Fibroblast of skin of left biceps (primary cell): ENCODE measurements at places on chromosomes 1 and 21.

DNA sequence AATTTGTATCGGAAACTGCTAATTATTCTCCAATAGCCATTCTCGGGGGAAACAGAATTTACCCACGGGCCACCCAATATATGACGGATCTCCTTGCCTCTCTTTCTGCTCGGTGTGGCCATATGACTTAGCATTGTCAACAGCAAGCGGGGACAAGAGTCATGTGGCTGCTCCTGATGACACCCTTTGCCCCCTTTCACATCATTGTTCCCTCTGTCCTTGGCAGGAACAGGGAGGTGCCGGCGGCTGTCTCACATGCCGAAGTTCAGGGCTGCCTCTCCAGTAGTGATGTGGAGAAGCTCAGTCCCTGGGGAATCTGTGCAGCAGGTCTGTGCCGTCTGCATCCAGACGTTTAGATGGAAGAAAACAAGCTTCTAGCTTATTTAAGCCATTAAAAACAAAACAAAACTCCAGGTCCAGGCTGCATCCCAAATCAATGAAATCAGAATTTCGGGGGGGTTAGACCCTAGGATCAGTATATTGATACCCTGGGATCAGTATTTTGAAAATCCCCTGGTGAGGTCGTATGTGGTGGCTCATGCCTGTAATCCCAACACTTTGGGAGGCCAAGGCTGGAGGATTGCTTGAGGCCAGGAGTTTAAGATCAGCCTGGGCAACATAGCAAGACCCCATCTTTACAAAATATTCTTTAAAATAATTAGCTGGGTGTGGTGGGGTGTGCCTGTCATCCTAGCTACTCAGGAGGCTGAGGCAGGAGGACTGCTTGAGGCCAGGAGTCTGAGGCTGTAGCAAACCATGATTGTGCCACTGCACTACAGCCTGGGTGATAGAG, 10.8 kb downstream of the MYOM3 start:
- DNase-seq: no peak

DNA sequence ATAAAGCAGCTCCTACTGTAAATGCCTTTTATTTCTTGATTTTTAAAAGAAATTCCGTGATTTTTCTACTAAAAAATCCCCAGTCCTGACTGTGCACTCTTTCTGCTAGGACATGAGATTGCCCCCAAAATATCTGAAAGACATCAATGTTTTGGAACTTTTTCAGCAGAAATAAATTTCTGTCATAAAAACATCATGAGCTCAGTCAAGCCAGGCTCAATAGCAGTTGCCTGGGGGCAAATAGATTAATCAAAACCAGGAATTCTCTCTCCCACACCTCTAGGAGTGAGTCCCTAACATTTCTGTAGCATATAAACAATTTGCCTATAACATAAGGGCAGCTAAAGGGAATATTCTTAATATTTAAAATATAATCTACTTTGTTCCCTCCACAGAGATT, 654.1 kb downstream of the PTPRC start:
- DNase-seq: no peak

DNA sequence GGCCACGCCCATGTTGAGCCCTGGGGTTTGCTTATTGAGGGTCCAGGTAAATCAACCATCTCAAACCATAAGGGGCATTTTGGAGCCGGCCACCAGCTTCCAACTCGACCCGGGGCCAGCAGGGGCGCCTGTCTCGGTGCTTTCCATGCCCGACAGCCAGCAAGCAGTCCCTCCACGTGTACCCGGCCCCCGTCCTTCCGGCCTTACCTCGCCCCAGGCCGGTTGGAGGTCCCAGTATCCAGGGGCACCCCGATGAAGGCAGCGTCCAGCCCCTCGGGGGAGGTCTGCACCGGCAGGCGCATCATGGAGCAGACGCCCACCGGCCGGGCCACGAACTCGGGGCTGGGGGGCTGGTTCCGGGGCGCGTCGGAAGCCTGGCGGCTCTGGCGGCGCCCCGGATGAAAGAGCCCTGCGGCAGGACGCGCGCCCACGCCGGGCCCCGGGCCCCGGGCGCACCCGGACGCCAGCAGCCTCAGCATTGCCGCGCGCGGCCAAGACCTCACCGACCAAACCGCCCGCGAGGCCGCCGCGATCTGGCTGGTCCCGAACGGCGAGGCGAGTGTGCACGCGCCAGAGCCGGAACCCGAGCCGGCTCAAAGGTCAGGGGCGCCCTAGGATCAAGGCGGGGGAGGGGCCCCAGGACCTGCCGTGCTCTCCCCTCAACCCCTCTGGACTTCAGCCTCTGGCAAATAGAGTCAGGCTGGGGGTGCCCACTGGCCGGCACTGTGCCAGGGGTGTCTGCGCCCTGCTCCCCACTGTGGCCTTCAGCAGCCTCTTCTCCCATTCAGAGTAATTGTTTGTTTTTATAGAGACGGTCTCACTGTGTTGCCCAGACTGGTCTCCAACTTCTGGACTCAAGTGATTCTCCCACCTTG, at the start of gene AGMAT:
Gene AGMAT, minus strand, starts transcription at position 563 of the 875 bp plus-strand sequence. Its CDS starts 84 bp downstream, at position 479.
- no peak for DNase-seq

DNA sequence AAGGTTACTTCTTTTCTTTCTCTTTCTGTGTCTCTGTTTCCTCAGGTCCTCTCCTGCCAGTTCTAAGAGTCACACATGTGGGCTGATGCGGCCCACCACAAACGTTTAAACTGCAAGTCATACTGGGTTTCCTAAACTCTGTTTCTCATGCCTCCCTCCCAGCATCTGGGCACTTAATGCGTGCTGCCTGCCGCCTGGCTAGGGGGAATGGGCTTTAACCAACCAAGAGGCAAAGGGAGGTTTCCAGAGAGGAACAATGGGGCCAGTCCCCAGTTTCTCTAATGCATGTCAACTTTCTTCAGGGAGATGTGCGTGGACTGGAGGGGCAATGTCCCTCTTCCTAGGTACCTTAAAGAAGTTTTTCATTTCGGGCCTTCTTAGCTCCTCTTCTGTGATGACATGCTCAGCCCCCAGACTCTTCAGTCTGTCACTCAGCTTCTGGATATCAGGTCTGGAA, 19.9 kb upstream of the SRSF4 start:
- no peak for DNase-seq

GRCh38 chr1:23383577-23384311, 14.1 kb upstream of the ZNF436 start:
- no peak for DNase-seq

DNA sequence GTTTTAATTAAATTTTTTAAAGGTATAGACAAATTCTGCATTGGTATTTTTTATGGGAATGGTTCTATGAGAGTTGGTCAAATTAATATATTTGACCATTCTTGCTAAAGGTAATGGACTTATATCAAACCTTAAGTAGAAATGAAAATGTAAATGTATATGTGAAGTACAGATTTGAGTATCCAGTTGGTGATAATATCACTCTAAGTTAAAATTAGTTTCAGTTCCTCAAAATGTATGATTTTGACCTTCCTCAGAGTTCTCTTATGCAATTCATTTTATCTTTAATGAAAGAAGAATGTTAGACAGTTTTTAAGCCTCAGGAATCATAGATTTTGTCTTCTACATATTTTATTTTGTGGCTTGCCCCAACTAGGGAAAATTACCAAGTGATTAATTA, 1291.5 kb upstream of the B3GALT2 start:
- DNase-seq: no peak

DNA sequence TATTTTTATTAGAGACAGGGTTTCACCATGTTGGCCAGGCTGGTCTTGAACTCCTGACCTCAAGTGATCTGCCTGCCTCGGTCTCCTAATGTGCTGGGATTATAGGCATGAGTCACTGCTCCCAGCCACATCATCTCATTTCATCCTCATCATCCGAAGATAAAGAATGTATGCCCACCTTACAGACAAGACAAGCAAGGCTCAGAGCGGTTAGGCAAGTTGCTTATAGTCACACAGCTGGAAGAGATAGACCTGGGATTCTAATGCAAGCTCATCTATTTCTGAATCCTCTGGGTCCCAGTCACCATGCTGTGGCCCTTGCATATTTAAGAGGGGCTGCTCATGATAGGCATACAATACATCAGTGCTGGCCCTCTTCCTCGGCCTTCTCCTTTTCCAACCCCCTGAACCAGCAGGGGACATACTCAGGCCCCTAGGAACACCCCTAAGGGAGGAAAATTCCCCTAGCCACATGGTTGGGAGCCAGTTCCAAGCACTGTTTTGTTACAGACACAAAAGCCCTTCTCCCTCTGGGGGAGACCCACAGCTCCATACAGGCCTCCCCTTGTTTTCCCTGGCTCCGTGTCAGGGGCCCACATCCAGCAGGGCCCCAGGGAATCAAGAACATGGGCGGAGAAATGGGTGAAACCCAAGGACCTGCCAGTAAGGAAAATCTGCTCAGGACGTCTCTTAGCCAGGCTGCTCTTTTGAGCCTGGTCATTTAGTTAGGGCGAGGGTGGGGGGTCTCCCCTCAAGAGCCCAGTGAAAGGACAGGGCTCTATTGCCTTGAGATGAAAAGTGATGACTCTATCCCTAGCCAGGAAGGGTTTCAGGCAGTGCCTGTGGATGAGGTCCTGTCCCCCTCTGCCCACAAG, 6.9 kb downstream of the CSRP1 start:
- no peak for DNase-seq

DNA sequence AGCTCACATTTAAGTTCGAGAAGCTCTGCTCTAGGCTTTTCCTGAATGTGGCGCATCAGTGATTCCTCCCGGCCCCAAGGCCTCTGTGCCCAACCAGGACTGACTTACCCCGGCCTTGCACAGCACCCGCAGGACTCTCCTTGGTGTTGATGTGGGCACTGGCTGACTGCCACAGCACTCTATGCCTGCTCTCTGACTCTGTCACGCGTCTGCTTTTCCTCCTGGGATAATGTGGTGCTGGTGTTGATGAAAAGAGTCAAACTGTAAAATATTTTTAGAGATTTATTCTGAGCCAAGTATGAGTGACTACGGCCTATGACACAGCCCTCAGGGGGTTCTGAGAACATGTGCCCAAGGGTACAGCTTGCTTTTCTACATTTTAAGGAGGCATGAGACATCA, 15.5 kb upstream of the SLC2A5 start:
- DNase-seq: no peak

GRCh38 chr1:46605232-46605631, 1.2 kb upstream of the MKNK1 start:
- DNase-seq: no peak

- DNase-seq: no peak
These were observed 84.0 kb downstream of the IGSF21 start for GRCh38 chr1:18191481-18192155.

GRCh38 chr1:243440406-243440805, 184.6 kb downstream of the SDCCAG8 start:
- no peak for DNase-seq

DNA sequence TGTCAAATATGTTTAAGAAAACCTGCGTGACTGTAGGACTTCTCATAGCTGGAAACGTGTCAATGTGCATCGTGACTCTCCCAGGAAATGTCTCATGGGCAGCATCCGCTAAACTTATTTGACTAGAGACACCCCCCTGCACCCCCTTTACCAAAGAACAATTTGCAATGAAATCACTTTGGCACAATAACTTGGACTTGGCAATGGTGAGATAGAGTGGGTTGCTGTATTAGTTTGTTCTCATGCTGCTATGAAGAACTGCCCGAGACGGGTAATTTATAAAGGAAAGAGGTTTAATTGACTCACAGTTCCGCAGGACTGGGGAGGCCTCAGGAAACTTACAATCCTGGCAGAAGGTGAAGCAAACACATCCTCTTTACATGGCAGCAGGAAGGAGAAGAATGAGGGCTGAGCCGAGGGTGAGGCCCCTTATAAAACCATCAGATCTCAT, 13.8 kb downstream of the CLDN14 start:
- DNase-seq: no peak

GRCh38 chr1:85571828-85572227, 8.7 kb upstream of the CCN1 start:
- DNase-seq: no peak

- no peak for DNase-seq
These were observed 1.2 kb downstream of the PSMG1 start for GRCh38 chr21:39182016-39182415.

GRCh38 chr1:221716713-221717484, 25.0 kb downstream of the DUSP10 start:
- no peak for DNase-seq

DNA sequence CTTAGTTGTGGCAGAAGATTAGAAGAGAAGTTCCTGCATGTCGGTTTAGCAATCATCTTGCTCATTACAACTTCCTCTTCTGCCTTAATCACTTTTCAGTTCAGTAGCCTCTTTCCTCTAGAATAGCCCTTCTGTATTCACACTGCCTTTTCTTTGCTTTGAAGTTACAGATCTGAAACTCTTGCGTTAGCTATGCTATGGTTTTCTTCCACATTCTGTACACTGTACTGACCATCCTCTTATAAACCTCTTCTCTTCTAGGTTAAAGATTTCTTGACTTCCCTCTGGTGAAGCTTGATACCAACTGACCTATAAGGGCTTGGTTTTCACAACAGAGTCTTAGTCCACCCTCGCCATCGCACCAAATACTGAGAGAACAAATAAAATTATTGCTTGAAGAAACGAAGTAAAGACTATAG, 35.0 kb downstream of the C21orf91 start:
- no peak for DNase-seq

DNA sequence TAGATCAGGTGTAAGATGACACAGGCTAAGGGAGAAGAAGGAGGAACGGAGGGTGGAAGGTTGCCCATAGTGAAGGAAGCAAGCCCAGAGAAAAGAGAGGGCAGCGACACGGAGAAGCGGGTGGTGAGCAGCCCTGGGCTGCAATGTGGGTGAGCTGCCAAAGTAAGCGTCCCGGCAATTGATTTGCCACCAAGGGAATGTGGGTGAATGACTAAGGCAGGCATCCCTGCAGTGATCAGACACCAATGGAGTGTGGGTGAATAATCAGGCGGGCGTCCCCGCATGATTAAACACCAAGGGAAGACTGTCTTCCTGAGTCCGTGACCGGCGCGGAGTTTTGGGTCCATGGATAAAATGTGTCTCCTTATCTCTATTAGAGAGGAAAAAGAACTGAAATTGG, 79.6 kb downstream of the UCHL5 start:
- no peak for DNase-seq

DNA sequence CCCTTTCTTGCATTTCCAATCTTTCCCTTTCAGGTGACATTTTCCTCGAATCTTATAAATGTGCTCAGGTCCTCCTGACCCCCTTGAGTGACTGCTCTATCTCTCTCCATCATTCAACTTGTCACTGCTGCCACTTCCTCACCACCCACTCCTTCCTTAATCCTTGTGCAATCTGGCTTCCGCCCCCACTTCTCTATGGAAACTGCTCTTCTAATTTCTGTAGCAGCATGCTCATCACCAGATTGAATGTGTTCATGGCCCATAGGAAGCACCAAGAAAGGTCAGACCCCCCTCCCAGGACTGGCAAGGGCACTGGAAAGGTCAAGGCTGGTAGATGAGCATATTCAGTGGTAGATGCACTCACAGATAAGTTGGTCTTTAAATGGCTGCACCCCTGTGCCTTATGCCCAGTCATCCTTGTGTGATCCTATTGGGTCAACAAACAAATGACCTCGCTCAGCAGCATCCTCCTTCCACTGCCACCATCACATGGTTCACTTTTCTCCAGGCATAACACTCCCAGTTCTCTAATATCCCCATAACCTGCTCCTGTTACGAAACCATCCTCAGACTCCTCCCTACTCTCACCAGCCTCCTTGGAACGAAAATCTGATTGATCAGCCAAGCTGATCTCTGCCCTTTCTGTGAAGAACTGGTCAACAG, 288.5 kb upstream of the POU3F1 start:
- DNase-seq: no peak

- no peak for DNase-seq
These were observed 351.9 kb upstream of the SGIP1 start for GRCh38 chr1:66182026-66182425.

GRCh38 chr1:199762572-199762971, 264.9 kb upstream of the NR5A2 start:
- no peak for DNase-seq

- DNase-seq: no peak
These were observed 35.6 kb upstream of the TADA1 start for GRCh38 chr1:166911624-166912023.
